ENCODE measurements at places on chromosomes 7 and 10. TPM values are rescaled to one million over a fixed set of nuclear protein-coding genes. Genes with fewer than 3 reads are reported as not detected.

Gene C10orf67
- total RNA-seq: 7.7 TPM

Gene STRA8
- not detected for total RNA-seq

GRCh38 chr10:100615908-100616307, 80.2 kb downstream of the HIF1AN start:
- no peak for DNase-seq

Gene FGFR2
- 204 TPM for total RNA-seq
